AG04450 (cell line): ENCODE measurements at places on chromosomes 1 and 21. TPM values are rescaled to one million over a fixed set of nuclear protein-coding genes. Genes with fewer than 3 reads are reported as not detected.

DNA sequence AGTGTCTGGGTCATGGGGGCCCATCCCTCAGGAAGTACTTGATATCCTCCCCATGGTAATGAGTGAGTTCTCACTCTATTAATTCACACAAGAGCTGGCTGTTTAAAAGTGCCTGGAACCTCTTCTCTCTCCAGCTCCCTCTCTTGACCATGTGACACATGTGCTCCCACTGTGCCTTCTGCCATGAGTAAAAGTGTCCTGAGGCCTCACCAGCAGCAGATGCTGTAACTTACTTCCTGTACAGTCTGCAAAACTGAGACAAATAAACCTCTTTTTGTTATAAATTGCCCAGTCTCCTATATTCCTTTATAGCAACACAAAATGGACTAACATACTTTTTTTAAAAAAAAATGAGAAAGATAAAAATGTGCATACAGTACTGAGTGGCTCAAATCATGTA lies 24.0 kb downstream of the PUM1 start:
- no peak for DNase-seq

DNA sequence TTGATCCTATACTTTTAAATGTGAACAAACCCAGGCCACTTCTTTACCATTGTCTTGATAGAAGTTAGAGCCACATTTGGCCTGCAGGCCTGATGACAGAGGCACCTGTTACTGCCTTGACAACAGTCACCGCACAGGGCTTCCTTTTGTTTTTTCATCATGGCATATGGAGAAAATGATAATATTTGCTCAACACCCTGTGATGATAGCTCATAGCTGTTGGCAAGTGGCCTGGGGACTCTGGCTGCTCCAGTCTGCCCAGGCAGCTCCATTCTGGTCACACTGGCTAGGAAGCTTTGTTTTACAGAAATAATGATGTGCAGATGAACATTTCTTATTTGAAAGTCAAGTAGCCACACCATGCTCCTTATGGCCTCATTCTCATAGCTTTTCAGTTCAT lies 89.6 kb upstream of the GPR88 start:
- DNase-seq, result no peak

DNA sequence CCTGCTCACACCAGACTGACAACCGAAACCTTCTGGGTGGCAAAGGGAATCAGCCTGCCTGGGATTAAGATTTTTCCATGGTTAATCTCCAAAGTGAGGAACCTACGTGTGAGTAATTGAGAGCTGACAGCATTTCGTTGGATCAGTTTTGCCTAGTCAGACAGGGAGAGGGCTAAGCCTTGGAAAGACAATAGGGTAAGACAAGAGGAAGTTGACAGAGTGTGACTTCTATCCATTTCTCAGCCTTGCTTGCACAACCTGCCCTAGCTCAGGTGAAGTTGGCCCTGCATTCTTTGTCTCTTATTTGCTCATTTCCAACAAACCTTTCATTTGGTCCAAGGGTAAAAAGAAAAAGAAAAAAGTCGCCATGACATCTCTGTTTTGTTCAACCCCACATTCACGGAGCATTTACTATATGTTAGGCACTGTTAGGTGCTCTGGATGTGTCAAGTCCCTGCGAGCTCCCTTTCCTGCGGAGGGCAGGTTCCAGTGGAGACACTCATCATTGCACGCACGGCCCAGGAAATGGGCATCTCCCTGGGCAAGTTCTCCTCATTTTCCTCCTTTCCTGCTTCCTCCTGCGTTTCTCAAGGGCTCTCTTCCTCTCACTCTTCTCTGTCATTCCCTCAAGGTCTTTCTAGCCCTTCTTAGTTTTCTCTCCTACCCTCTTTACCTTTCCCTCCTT lies 23.3 kb downstream of the KIRREL1 start:
- DNase-seq, result no peak

DNA sequence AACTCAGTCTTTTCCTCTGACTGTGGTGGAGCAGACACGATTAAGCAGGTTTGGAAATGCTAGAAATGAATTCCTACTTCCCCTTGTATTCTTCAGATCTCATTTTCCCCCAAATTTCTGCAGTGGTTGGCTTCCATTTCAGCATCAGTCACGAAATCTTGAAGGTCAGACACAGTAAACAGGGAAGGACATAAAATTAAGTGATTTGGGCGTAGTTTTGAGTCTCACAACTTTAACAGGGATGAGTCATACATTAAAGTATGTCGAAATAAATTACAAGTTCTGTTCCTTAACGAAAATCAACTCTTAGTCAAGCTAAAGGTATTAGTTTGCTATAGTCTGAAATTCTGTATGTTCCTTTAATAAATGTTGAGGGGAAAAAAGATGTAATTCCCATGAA lies 61.1 kb downstream of the HNRNPR start:
- DNase-seq, result peak; percentile 16

- DNase-seq, result no peak
Observed at GRCh38 chr21:45580576-45581321, 38.5 kb upstream of the SLC19A1 start.

DNA sequence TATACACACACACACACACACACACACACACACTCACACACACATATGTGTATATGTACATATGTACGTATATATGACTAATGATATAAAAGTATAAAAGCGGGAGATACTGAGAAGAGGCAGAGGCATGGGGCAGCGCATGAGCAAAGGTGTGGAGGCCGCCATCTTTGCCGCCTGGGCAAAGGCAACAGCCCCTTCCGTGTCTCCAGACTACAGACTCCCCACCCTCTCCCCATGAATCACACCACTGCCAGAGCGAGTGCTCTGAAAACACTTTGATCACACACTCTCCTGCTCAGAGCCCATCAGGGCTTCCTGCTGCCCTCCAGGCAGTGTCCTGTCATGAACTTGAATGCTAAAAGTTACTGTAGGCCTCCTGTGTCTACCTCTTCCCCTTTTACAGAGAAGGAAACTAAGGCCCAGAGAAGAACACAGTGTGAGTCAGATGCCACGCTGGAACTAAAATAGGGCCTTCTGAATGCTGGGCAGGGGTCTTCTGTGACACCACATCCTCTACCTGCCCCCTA lies 54.7 kb upstream of the SSBP3 start:
- DNase-seq, result no peak

- DNase-seq, result no peak
Observed at GRCh38 chr1:119115311-119115710, 25.1 kb downstream of the WARS2 start.

GRCh38 chr1:235050911-235051360 lies 77.7 kb downstream of the TOMM20 start:
- DNase-seq, result no peak

- DNase-seq, result no peak
Observed at GRCh38 chr1:42266253-42267135, 68.5 kb downstream of the FOXJ3 start.

The OR2L5 gene
- polyA plus RNA-seq, result not detected in 2 replicates

The FCAMR gene
- not detected in 2 replicates for polyA plus RNA-seq

DNA sequence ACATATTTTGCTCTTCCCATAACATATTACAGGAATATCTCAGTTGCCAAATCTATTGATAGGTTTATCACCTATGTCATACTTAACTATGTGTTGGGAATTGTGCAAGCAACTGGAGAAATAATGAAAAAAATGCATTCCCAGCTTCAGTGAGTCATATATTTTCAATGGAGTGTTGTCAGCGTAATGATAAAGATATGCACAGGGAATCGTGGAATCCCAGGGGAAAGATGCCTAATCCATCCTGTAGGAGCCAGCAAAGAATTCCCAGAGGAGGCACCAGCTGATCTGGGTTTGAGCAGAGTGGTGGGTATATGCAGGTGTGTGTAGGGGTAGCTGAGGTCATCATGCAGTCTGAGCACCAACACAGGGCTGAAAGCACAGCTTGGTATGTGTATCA lies 213.3 kb upstream of the DAB1 start:
- DNase-seq, result no peak

The TTC22 gene
- not detected in 2 replicates for polyA plus RNA-seq

- no peak for DNase-seq
Observed at GRCh38 chr1:178774263-178774662, 49.2 kb downstream of the RALGPS2 start.

The LHX8 gene
- not detected in 2 replicates for polyA plus RNA-seq

The CADM3 gene
- 0.01 TPM in 1 of 2 replicates, not detected in the other for polyA plus RNA-seq

DNA sequence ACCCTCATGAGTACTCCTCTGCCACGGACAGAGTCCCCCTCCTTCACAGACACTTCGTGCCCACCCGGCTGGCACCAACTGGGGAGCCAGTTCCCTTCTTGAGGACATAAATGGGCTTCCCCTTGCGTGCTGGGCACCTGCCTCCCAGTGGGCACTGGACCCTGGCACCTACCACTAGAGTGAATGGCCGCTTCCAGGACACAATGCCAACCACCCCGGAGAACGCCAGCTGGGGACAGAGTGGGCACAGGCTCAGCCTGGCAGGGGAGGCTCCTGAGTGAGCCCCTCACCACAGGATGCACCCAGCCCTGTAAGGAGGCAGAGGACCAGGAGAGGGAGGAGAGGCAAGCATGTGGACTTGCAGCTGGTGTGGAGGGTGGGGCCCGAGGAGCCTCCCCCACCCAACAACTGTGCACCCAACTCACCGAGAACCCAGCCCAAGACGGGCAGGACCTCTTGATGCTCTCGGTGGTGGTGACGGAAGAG lies 1.0 kb downstream of the ENTREP3 start:
- no peak for DNase-seq

DNA sequence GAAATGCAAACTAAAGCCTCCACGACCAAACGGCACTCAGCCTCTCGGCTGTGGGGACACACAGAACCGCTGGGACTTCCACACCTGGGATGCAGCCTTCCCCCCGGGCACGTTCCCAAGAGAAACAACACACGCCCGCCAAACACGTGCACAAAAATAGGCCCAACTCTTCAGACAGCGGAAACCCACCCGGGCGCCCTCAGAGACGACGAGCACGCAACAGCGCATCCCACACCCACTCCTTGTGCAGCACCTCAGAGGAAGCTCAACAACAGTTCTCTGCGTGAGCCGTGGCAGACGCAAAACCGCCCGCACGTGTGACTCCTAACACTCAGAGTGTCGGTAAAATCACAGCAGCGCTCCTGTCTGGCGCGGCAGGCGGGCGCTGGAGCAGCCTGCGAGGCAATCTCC lies 5.3 kb downstream of the C1orf159 start:
- DNase-seq, result no peak

GRCh38 chr21:45424854-45425795 lies 20.2 kb downstream of the COL18A1 start:
- no peak for DNase-seq

DNA sequence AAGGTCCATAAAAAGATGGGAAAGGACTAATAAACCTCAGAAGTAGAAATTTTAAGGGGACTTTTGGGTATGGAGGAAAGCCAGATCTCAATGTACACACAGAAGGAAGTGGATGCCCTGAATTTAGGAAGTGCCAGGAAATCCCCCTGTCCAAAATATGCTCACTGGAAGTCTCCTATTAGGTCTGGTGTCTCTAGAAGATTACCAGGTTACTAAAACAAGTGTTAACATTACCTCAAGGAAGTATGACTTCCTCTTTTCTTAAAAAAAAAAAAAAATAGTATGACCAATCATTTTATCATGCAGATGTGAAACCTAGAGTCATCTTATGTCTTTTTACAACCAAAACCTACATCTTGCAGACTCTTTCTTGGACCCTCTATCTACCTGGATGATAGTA lies 30.7 kb downstream of the CD58 start:
- DNase-seq, result no peak

The MYOM3 gene
- not detected in 2 replicates for polyA plus RNA-seq

The NTMT2 gene
- polyA plus RNA-seq, result not detected in 2 replicates

The USF1 gene
- 32.6 and 37.6 TPM in 2 replicates for polyA plus RNA-seq

DNA sequence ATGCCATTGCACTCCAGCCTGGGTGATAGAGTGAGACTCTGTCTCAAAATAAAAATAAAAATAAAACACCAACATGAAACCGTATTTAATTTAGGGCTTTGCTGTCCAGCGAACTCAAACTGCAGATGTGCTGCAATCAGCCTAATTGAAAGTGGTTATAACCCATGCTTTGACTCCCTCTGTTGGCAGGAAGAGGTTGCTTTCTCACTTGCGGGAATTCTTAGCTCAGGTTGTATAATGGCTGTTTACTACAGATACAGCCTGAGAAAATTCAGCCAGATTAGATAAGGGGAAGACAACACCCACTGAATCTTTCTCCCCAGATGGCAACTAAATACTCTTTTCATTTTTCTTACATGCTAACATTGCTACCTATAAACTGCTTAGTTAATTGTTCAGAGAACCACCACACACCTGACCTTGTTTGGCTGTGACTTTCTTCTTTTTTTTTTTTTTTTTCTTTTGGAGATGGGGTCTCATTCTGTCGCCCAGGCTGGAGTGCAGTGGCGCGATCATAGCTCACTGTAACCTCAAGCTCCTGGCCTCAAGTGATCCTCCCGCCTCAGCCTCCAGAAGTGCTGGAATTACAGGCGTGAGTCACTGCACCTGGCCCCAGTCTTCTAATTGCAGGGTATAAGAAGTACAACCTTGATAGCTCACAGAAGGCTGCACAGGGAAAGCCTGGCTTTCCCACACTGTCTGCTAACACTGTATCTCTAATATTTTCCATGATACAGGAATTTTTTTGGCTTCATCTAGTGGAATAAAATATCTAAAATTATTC lies 34.6 kb downstream of the DNTTIP2 start:
- DNase-seq, result peak; percentile 62
